SK-N-MC (cell line): ENCODE measurements at places on chromosomes 3 and 15.

- DNase-seq: no peak
Observed at GRCh38 chr3:133882986-133883586, 12.6 kb downstream of the RAB6B start.

DNA sequence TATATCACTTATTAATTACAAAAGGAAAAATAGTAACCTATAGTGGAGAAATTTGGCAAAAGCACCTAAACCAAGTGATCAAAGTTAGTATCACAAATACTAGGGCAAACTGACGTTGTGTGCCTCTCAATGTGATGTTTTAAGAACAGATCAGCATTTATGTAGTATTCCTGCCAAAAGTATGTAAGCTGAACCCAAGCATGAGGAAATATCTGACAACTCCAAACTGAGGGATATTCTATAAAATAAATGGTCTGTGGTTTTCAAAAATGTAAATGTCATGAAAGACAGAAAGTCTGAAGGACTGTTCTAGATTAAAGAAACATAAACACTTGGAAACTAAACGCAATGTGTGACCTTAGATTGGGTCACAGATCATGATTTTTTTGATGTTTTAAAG is 34.3 kb upstream of the PIK3CA start:
- DNase-seq: no peak

DNA sequence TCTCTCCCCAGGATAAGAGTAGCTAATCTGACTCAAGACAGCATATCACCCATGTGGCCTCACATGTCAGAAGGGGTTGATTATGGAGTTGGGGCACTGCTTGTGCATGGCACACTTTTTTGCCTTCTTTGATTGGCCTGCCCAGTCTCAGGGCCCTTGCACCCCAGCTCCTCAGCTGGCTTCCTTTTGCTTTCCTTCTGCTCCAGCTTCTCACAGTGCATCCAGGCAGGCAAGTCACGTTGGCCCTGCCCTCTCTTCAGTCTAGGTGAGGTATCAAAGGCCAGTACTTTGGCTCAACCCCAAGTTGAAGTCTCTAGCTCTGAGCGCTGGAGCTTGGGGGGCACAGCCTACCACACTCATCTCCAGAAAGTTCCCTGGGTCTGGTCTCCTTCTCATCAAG is 42.2 kb downstream of the NGRN start:
- DNase-seq: no peak

- DNase-seq: no peak
Observed at GRCh38 chr15:38195191-38195901, 57.3 kb upstream of the SPRED1 start.

DNA sequence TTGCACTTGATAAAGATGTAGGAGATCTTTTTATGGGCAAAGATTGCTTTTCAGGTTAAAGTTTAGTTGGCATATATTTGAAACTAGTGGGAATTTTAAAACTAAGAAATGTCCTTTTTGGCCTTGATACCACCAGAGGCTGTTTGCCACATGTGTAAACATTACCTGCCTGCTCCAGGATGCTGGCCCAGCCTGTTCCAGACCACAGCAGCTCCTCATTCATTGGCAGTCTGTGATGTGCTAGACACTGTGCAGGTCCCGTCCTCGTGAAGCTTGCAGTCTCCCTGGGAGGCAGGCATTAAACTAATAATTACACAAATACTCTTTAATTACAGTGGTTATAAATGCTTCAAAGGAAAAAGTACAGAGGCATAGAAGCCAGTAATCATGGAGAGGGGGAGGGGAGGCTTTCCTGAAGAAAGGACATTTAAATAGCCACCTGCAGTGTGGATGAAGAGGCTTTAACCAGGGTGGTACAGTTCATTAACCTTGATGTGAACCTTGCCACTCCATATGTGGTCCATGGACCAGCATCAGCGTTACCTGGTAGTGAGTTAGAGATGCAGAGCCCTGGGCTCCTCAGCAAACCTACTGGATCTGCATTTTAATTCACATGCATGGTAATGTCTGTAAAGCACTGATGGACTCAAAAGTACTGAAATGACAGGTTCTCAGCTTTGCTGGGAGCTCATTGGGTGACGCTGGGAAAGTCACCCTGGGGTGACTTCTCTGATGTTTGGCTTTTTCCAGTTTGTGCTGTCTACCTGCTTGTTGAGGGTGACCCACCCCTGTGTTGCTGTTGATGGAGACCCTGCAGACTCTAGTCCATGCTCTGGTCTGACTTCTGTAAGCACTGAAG is 5.3 kb downstream of the ZNF710 start:
- no peak for DNase-seq

GRCh38 chr15:54307252-54307902 is 329.1 kb downstream of the UNC13C start:
- DNase-seq: no peak
